ENCODE measurements at places on chromosomes 12 and 14.
A peak's percentile ranks its signal among the peaks of the same experiment; 100 is the strongest.

DNA sequence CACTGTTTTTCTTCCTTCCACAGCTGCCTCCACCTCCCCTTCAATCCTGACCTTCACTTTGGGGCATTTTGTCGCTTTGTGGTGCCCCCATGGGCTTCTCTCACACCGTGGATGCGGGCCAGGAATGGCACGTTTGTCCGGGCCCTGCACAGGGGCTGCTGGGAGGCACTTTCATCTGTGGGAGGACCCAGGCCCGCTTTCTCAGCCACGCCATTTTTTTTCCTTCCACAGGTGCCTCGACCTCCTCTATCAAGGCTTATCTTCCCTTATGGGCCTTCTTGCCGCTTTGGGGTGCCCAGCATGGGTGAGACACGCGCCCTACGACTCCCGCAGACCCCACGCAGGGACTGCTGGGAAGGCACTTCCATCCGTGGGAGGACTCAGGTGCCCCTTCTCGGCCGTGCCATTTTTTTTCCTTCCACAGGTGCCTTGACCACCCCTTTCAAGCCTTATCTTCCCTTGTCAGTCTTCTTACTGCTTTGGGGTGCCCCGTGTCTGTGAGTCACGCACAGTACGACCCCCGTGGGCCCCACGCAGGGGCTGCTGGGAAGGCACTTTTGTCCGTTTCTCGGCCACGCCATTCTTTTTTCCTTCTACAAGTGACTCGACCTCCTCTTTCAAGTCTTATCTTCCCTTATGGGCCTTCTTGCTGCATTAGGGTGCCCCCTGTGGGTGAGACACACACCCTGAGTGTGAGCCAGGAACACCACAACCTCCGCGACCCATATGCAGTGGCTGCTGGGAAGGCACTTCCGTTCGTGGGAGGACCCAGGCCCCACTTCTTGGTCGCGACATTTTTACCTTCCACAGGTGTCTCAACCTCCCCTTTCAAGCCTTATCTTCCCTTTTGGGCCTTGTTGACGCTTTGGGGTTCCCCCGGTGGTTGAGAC, 270.7 kb downstream of the ALG10 start:
- no peak for DNase-seq

- DNase-seq, result no peak
Measured at GRCh38 chr14:63677891-63678379, 36.3 kb upstream of the WDR89 start.

DNA sequence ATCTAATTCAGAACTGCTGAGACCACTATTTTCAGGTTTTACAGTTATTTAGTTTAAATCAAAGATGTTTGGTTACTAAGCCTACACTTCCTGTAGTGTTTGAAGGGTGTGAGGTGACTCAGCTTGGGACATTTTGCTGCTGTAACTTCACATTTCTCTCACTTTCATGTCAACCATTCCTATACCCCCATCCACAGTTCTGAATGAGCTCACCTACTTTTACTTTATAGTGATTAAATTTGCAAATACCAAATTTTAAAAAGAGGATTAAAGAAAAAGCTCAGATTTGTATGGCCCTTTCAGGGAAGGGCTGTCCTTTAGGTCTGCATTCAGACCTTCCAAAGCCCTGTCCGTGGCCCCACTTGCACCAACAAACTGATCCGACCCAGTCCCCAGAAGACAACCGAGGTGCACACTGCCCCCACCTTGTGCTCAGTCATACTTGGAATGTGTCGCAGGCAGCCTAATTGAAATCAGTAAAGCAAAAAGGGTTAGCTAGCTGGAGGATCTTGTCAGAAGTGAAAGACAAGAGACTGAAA, 174.4 kb downstream of the MON2 start:
- no peak for DNase-seq

DNA sequence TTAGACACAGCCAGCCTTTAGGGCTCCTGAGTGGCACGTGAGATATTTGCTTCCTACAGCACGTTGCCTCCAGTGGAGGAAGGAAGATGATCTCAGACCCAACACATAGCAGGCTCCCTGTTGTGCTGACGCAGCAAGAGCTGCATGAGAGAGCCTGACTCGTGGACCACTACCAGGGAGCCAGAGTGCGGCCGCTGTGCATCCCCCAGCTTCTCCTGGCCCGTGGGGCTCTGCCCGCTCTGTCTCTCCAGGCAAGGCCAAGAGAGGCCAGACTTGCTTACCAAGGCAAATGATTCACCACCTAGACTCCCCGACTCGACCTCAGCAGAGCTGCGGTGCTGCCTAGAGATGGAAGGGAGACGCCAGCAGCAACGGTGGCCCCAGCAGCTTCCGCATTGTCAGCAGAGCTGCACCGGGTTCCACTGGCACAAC, 37.5 kb downstream of the MAP3K9 start:
- DNase-seq, result no peak

DNA sequence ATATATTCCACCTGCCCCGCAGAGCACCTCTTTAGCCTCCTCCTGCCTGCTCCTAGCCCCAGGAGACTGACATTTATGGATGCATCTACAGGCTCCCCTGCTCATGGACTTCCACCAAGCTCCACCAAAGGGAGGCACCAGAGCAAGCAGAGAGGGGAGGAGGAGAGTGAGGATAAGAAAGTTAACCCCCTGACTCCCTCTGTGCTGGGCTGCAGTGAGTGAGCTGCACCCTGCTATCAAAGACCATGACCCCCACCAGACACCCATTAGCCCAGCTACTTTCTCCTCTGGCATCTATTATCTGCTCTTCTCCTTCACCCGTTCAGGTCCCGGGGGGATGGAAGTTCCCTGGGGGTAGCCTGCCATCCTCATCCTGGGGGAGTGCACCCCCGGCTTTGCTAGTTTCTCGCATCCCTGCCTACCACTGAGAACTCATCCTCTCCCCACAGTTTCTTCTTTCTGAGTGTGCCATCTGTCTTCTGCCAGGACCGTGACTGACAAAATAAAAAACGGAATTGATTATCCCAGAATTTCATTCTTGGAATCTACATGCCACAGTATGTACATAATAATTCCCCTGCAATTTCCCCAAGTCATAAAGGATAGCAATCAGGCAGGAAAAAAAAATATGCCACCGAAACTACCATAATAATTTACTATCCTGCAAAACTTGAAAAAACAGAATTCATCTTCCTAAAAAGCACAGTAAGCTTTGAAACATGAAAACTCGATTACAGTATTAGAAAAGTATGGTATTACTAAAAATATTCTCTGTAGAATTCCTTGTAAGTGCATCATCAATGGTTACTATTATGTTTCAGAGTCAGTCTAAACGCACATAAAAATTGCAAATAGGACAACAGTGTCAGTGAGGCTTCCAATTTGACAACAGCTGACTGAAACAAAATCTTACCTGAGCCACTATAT, 45.2 kb downstream of the FOXN3 start:
- no peak for DNase-seq

- DNase-seq, result peak; percentile 43
Measured at GRCh38 chr12:89225401-89225800, 126.9 kb downstream of the DUSP6 start.

- no peak for DNase-seq
Measured at GRCh38 chr14:50035214-50035613, 81.2 kb downstream of the VCPKMT start.

GRCh38 chr12:52521175-52521567, 977 bp upstream of the KRT5 start:
- no peak for DNase-seq

GRCh38 chr12:131049002-131049401, 95.3 kb downstream of the ADGRD1 start:
- DNase-seq, result no peak

GRCh38 chr12:102069707-102070106, 7.9 kb upstream of the WASHC3 start:
- DNase-seq, result no peak

GRCh38 chr14:75705014-75705413, 44.0 kb downstream of the TTLL5 start:
- no peak for DNase-seq

DNA sequence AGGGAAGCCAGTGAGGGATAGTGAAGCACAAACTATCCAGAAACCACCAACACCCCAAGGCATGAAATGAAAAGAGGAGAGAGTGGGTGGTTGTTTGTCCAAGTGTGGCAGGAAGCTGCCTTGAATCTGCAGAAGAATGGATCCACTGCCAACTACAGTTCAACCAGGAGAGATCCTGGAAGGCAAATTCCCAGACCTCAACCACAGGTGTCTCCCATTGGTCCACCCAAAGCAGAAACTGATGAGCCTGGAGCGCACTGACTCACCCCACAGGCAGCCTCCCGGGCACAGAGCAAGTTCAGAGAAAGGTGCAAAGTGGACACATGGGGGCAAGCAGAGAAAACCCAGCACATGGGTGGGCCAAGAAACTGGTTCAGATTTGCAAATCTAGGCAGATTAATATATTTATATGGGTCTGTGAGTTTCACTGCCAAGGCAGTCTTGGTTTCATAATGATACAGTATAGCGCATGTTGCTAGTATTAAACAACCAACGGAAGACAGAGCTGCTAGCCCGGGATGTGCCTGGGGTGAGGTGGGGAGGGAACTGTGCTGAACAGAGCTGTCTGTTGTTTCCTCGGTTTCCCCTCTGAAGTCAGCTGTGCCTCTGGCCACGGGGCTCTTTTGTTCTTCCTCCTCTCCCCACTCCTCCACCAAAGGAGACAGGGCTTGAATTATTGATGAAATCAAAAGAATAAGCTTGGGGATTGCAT, 416.2 kb upstream of the CCDC196 start:
- DNase-seq, result no peak

DNA sequence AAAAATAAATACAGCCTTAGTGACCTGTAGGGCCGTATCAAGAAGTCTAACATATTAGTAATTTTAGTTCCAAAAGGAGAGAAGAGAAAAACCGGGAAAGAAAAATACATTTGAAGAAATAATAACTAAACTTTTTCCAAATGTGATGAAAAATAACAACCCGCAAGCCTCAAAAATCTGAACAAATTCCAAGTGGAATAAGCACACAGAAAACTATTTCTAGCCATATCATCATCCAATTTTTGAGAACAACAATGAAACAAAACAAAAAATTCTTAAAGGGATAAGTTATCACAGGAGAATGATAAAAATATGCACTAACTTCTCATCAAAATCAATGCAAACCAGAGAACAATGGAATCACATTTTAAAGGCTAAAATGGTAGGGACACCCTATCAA, 198.1 kb upstream of the PLXNC1 start:
- no peak for DNase-seq

DNA sequence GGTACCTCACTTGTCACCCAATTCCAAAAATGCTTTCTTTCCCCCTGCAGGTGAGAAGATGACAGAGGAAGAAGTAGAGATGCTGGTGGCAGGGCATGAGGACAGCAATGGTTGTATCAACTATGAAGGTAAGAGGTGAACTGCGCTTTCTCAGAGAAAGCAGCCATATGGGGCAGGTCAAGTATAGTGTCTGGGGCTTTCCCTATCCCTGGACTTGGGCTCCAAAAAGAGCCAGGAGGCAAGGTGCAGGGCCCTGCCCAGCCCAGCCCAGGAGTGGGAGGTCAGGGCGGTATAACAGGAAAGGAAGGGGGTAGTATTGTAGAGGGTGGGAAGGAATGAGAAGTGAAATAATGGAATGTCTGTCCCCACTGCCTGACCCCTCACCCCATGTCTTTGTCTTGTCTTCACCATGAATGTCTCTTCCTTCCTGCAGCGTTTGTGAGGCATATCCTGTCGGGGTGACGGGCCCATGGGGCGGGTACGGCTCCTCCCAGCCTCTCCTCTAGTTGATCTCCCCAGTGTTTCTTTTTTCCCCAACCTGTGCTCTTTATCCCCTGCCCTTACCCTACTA, 2.1 kb downstream of the MYL6 start:
- DNase-seq, result no peak

GRCh38 chr12:46803517-46803916, 22.3 kb downstream of the SLC38A4 start:
- DNase-seq, result no peak

GRCh38 chr12:112532106-112532505, 113.4 kb downstream of the PTPN11 start:
- DNase-seq, result no peak

DNA sequence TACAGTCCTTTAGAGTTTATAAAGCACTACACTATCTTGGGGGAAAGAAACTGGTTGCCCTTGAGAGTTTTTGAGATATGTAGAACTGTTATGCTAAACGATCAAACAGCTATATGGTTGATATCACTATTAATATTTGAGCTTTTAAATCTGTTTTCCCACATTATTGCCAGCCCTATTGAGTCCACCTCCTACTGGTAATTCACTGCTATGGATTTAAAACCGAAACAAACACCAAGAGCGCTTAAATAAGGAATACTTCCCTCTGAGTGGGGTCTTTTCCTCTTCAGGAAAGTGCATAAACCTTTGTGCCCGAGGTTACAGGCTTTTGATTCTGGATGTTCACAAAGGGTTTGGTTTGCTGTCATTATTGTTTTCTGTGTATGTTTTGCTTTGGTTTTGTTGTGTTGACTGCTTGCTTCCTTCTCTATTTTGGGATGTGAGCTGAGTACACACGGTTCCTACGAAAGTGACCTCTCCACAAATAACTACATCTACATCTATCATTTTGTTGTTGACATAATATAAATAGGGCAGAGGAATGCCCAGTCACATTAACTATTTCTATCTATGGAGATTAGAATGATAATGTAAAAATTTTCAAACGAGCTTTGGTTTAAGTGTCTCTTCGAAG, 44.8 kb downstream of the LGR5 start:
- no peak for DNase-seq

DNA sequence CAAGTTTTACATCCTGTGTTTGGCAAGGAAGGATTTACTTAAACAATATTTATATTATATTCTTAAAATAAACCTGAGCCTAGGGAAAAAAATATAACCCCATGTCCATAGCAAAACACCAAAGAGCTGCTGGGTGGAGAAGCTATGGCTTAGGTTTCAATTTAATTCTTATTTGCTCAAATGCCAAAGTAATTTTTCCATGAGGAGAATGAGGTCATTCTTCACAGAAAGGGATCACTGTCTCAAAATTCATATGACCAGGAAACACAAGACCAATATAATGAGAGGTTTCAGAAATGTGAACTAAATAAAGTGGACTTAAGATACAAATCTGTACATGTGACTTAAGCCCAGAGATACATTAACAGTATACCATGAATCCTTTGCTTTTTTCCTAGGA, 195.0 kb downstream of the PHLDA1 start:
- no peak for DNase-seq

- no peak for DNase-seq
Measured at GRCh38 chr12:107986183-107986582, 142.9 kb upstream of the WSCD2 start.

- DNase-seq, result no peak
Measured at GRCh38 chr12:81043979-81044740, 33.7 kb upstream of the ACSS3 start.

DNA sequence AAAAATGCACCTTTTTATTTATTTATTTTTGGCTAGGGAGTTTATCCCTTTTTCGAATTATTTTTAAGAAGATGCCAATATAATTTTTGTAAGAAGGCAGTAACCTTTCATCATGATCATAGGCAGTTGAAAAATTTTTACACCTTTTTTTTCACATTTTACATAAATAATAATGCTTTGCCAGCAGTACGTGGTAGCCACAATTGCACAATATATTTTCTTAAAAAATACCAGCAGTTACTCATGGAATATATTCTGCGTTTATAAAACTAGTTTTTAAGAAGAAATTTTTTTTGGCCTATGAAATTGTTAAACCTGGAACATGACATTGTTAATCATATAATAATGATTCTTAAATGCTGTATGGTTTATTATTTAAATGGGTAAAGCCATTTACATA, 14.9 kb upstream of the SNAPC1 start:
- no peak for DNase-seq

- no peak for DNase-seq
Measured at GRCh38 chr12:124720004-124720680, 143.5 kb downstream of the SCARB1 start.

GRCh38 chr14:92482621-92483319, 30.8 kb upstream of the RIN3 start:
- DNase-seq, result no peak
